ENCODE measurements at places on chromosomes 3 and 15.
A peak's percentile ranks its signal among the peaks of the same experiment; 100 is the strongest.

DNA sequence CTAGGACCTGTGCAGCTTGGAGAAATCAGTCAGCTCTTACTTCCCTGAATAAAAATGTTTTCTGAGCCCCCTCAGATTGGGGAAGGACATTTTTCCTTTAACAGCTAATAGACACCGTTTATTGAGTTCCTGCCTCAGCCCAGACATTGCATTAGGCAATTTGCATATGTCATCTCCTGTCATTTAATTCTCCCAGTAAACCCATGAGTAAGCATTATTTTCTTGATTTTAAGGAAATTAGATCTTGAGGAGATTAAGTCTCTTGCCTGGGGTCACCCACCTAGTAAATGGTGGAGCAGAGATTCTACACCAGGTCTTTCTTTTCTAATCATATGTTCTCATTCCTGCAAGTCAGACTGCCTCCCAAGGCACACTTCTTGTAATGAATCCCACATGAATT, 78.5 kb upstream of the SCN5A start:
- no peak for DNase-seq

- DNase-seq: no peak
Observed at GRCh38 chr15:50487287-50487686, 59.2 kb downstream of the USP50 start.

DNA sequence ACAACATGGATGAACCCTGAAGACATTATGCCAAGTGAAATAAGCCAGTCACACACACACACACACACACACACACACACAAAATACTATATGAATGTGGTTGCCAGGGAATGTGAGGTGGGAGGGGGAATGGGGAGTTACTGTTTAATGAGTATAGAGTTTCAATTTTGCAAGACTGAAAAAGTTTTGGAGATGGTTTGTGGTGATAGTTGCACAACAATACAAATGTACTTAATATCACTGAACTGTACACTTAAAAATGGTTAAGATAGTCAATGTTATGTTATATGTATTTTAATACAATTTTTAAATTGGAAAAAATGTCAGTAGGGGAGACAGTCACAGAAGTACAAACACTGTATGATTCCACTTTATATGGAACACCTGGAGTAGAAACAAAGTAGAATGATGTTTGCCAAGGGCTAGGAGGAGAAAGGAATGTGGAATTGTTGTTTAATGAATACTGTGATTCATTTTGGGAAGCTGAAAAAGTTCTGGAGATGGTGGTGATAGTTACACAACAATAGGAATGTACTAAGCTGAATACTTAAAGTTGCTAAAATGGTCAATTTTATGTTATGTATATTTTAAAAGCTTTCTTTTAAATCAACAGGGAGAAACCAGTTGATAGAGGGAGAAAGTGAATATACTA, 76.6 kb downstream of the RPL39L start:
- DNase-seq: no peak

DNA sequence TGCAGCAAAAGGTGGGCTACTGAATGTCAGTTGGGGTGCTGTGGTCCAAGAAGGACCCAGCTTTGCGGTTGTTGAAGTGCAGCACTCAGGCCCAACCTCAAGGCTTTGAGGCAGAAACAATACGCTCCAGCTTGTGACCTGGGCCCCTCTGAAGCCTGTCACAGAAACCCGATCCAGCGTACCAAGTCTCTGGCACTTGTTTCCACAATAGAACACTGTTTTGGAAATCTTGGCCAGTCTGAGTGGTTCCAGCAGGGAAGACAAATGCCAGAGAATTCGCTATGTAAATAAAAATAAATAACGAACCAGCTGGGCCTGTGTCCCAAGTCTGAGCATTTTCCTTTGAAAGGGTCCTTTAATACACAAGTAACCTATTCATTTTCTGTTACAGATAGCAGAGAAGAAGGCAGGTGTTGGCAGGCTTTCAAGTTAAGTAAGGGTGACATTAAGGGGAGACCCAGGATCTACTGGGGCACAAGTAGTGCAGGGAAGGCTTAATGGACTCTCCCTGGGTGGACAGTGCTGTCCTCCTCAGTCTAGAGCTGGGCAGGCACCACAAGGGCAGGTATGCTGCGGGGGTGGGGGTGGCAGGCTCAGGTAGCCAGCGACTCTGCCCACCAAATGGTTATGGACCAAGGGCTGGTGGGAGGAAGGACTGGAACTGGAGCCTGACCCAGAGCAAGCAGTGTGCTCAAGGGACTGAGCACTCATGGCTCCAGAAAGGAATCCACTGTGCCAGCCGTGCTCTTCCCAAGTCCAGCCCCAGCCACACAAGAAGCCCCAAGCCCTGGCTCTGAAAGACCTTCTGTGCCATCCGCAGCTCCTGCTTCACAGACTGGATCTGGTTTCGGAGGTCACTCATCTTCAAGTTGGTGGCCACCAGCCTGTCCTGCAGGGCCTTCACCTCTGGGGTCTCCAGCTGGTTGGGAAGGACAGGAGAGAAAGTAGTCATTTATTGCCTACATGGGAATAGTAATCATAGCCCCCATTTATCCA, 26.3 kb downstream of the CCDC13 start:
- no peak for DNase-seq

DNA sequence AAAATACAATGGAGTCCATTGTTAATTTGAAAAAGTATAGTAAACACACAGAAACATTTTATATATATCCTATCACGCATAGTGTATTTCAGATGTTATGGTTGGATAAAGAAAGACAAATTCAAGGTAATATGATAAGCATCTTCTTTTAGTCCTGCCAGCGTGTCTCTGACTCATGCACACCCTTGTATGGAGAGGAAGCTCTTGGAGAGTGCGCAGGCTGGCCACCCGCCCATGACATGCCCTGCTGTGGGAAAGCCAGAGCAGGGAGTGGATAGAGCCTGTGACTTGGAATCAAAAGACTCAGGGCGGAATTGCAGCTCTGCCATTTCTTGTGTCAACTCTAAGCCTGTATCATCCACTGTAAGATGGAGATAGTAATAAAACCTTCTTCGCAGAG, 23.0 kb upstream of the COPG1 start:
- no peak for DNase-seq

- DNase-seq: no peak
Observed at GRCh38 chr3:29503958-29504357, 223.1 kb downstream of the RBMS3 start.

- DNase-seq: peak; percentile 10
Observed at GRCh38 chr3:10600296-10600714, 94.9 kb upstream of the ATP2B2 start.

DNA sequence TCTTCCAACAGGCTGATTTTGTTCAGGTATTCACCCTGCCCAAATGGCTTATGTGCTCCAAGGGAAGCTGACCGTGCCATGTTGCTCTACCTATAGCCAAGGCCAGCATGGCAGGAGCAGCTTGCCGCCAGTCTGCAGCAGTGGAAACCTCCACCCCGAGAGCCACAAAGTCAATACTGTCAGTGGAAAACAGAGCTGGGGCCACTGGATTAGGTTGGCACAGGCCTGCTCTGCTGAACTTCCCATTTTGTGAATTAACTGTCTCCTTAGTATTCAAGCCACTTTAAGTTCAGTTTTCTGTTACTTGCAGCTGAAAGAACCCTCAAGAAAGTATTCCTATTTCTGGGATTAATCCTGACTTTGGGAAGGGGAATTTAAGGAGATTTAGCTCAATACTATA, 63.8 kb upstream of the XCR1 start:
- no peak for DNase-seq

DNA sequence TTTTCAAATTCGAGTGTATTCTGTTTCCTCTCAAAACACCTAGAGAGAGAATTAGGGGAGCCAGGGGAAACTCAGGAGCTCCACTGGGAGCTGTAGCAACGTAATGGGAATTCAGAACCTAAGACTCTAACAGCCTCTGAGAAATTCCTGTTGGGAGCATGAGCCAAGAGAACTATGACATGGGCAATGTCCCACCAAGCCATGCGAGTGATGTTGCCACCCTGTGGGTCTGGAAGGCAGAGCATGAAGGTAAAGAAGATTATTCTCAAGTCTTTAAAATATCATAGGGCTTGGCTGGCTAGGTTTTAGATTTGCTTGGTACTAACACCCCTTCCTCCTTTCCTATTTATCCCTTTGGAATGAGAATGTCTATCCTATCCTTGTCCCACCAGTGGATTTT, 392.6 kb upstream of the ADAMTS9 start:
- no peak for DNase-seq

DNA sequence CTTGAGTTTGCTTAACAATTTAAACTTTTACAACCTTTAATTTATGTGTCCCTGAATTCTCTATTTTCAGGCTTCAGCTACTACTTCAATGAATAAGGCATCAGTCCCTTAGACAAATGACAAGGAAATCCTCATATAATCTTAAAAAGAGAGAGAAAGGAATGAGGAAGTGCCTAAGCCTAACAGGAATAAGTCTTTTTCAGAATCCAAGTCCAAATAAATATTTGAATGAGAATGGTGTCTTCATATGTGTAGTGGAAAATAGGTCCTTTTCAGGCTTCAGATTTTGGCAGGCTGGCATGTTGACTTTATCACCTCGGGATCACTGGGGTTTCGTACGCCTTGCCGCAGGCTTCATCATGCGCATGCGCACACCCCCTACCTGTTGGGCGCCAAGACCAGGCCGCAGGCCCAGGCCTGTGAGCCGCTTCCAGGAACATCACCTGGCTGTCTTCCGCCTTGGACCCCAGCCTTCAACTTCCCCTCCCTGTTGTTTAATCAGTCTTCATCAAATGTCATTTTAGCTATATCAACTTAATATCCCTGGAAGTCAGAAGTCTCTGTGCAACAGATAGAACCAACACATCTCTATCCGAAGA, 334.5 kb downstream of the SOX2 start:
- DNase-seq: no peak

DNA sequence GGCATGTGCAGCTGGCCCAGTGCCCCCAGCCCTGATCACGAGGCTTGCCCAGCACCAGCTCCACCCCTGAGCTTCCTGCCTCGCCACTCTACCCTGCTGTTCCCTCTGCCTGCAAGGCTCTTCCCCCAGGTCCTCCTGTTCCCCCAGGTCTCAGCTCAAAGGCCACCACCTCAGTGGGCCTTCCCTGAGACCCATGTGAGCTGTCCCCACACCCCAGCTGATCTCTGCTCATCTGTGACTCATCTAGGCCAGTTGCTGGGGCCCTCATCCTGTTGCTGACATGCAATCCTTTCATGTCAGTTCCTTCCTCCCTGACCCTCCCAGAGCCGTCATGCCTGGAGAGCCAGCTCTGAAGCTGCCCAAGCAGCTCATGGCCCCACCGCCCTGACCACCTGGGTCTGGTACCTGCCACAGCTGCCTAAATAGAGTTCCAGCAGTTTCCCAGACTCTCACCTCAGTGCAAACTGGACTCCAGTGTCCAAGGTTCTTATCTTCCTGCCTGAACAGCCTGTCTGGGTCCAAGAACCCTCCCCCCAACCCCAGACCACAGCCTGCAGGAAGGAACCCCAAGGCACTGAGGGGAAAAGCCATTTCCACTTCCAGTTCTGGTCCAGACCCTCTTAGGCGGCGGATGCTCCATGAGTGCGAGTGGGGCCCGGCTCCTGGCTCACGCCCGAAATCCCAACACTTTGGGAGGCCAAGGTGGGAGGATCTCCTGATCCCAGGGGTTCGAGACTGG, 116.6 kb upstream of the IQSEC1 start:
- no peak for DNase-seq

GRCh38 chr3:194339356-194339755, 11.8 kb downstream of the CPN2 start:
- no peak for DNase-seq

DNA sequence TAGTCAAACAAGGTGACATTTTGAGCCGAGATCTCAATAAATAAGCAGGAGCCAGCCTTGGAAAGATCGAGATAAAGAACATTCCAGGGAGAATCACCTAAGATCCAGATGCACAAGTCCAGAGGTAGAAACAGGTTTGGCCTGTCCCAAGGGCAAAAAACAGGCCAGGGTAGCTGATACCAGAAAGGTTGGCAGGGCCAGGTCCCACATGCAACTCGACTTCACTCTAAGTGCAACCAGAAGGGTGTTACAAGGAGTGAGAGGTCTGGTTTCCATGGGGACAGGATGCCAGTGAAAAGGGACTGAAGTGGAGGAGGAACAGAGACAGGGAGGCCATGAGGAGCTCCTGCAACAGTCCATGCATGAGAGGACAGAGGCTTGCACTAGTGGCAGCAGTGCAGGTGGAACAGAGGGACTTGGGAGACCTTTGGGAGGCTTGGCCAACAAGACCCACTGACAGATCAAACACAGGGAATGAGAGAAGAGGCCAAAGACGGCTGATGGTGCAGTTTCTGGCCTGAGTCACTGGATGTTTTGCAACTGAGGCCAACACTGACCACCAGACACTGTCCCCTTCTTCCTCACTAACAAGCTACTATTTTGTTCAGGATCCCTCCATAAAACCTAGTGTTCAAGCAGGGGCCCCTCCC, 5.2 kb downstream of the TPRA1 start:
- no peak for DNase-seq

DNA sequence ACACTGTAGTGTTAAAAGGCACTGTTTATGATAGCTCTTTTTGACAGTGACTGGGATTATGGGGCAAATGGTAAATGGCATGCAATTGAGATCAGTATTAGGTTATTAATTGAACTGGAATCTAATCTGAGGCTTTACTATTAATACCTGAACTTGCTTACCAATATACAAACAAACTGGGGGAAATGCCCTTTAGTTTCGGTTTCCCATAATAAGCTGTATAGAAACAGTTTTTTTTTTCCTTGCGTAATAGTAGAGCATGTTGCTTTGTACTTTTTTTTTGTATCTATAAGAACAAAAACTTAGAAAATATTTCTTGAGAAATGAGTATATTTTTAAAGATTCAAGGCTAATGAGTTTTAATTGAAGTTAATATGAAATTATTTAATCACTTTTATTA, 95.0 kb downstream of the FNDC3B start:
- DNase-seq: no peak

DNA sequence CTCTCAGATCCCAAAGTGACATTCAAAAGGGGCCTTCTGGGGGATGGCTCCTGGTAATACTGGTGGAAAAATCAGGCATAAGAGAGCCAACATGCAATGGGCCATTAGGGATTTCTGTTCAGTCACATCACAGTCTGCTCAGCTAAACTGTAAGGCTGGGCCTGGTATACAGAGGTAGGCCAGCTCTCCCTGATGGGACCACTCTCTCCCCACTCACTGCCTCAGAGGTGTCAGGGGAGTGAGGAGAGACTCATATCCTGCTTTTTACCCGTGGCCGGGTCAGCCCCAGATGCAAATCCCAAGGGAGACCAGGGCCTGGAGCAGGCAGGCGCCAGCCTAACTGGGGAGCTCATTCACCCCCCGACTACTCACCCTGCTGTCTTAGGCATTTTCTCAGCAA, 48.1 kb upstream of the TPM1 start:
- no peak for DNase-seq

GRCh38 chr3:53890726-53891475, 758 bp downstream of the SELENOK start:
- peak; percentile 19 for DNase-seq

- no peak for DNase-seq
Observed at GRCh38 chr15:29134641-29135308, 134.8 kb downstream of the NSMCE3 start.

All from NCI-H524 (cell line).